ENCODE measurements at places on chromosomes 6 and 20. TPM values are rescaled to one million over a fixed set of nuclear protein-coding genes. Genes with fewer than 3 reads are reported as not detected.

GRCh38 chr6:160110586-160111123, 11.0 kb upstream of the SLC22A1 start:
- DNase-seq = no peak

DNA sequence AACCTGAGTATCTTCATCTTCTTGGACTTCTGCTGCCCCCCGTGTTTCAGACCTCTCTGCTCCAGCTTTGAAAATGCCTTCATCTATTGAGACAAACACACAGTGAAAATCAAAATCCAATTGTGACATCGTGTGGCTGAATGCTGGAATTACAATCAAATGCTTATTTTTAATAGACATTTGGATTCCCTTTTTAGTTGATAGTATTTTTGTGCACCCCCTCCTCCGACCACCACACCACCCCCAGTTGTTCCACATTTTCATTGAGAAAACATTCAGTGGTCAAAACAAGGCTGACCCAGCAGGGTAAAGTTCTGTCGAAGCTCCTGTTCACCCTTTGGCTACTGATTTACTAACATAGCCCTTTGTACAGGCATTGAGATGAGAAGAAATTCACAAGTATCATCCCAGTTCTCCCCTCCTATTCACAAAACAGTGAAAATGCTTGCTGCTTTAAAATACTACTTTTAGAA, 79.0 kb downstream of the NRSN1 start:
- peak; percentile 48 for DNase-seq

Gene ARFRP1
- total RNA-seq = 59.2 TPM

- peak; percentile 36 for DNase-seq
Observed at GRCh38 chr6:92682516-92683398, 736.6 kb downstream of the EPHA7 start.

- DNase-seq = no peak
Observed at GRCh38 chr6:37777272-37777834, 42.2 kb upstream of the ZFAND3 start.

DNA sequence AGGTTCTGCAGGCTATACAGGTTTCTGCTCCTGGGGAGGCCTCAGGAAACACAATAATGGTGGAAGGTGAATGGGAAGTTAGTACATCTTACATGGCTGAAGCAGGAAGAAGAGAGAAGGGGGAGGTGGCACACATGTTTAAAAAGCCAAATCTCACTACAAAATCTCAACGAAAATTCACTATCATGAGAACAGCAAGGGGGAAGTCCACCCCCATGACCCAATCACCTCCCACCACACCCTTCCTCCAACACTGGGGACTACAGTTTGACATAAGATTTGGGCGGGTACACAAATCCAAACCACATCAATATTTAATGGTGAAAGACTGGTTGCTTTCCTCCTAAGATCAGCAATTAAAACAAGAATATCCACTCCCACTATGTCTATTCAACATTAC, 13.8 kb upstream of the POLR1H start:
- DNase-seq = no peak

DNA sequence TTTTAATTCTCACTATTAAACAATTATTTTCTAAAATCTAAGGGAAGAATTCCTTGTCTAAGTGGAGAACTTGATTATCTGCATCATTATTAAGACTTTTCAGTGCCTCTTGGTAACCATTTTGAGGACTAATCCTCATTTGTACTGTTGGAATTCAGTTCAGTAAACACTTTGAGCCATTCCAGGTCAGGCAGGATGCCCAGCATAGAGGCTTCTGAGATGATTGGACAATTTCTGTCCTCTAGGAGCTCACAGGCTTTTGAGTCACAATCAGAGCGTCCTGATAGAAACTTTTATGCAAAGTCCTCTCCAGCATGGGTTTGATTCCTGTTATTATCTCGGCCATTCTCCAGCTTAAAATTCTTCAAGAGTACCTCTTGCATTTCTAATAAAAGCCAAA, 1304.6 kb downstream of the EPHA7 start:
- DNase-seq = no peak

DNA sequence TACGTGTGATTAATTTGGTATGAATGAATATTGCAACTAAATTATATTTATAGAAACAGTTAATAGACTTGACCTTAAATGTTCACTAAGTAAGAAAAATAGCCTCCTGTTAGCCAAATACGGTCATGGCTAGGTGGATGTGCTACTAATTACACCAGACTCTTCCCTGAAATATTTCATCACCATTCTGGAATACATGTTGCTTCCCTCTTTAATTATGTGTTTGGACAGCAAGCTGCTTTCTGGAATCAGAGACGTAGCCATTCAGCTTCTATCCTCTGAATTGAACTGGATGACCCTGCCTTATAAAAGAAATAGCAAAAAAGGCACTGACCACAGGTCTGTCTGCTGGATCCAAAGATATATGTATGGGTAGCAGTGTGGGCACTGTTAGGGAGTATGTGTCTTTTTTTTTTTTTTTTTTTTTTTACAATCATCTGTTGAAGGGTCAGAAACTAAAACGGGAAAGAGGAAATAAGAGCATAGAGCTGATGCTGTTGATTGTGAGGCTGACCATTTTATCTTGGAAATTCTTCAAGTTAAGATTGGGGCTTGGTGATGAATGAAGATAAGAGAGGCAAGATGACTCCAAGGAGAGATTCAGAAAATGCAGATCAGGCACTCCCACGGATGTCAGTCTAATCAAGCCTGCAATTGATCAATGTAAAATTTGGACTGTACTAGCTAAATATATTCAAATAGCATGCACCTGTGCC, 283.2 kb upstream of the HSF2 start:
- no peak for DNase-seq

Gene NKX2-2
- total RNA-seq = not detected

- DNase-seq = peak; percentile 23
Observed at GRCh38 chr6:88989215-88989614, 25.8 kb upstream of the RNGTT start.

Gene LIME1
- total RNA-seq = 3.5 TPM

Gene SLC22A23
- 0.35 TPM for total RNA-seq

DNA sequence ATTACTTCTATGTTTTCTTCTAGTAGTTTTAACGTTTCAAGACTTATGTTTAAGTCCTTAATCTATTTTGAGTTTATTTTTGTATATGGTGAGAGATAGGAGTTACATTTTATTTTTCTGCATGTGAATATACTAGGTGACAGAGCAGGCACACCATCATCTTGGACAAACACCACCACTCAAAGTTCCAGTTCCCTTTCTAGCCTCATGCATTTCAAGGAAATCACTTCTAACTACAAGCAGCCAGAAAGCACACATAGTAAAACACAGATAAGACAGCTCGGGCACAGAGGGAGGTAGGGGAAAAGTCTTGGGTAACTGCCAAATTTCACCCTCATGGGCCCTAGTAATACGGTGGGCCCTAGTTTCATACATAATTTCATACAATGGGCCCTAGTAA, 609.4 kb upstream of the HS3ST5 start:
- no peak for DNase-seq

DNA sequence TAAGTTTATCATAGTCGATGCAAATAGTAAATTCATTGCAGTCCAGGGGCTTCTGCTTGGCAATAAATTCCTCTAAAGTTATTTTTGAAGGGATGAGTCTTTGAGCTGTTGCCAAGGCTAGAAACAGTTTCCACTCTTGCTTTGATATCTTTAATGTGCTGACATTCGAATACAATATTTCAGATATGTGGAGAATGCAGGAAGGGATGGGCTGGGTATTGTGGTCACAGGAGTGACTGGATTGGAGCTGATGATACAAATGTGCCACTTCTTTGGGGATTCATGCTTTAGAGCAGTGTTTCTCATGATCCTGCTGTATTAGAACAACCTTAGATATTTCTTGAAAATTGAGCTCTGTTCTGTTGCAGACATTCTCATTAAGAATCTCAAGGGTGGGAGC, 139.0 kb downstream of the PRDM13 start:
- DNase-seq = no peak

Gene MLN
- total RNA-seq = not detected

GRCh38 chr6:43861212-43861894, 91.3 kb downstream of the VEGFA start:
- peak; percentile 30 for DNase-seq

Gene RSPH4A
- total RNA-seq = not detected

Gene PLN
- total RNA-seq = not detected

Gene ITPR3
- 173 TPM for total RNA-seq

- DNase-seq = no peak
Observed at GRCh38 chr6:40806256-40806864, 219.2 kb upstream of the LRFN2 start.

Gene LPIN3
- 8.5 TPM for total RNA-seq

Gene ECT2L
- total RNA-seq = 0.10 TPM

Gene CRISP2
- 0.10 TPM for total RNA-seq

DNA sequence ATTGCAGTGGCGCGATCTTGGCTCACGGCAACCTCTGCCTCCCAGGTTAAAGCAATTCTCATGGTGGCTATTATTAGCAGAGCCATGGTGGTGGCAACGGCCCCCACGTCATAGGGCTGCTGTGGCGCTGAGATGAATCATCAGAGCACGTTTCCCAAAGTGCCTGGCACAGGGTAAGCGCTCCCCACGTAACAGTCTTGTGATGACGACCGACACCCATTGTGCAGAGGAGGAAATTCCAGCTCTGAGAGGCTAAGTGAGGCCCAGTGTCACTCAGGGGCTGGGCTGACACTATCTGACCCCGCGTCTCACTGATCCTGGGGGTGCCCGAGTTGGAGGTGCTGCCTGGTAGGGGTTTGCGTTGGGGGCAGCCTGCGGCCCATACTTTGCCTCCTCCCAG, 16.2 kb downstream of the SUN5 start:
- no peak for DNase-seq

Gene FAM217A
- not detected for total RNA-seq

DNA sequence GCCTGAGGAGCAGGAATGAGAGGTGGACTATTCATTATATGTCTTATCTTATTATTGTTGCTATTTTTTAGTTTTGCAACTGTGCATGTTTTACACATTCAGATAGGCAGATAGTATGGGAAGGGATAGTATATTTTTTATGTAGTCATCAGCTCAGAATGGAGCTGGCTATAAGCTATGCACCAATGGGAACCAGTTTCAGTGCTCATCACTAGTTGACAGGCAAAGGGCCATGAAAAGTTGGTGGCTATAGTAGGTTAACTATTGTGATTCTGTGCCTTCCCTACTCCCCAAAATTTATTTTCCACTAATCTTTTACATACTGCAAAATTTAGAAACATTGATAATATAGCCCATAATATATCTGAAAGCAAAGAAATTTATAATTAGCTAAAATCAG, 5.3 kb upstream of the UBD start:
- no peak for DNase-seq

GRCh38 chr20:44635877-44636276, 15.6 kb downstream of the ADA start:
- DNase-seq = no peak

Gene RNF39
- total RNA-seq = 0.05 TPM

DNA sequence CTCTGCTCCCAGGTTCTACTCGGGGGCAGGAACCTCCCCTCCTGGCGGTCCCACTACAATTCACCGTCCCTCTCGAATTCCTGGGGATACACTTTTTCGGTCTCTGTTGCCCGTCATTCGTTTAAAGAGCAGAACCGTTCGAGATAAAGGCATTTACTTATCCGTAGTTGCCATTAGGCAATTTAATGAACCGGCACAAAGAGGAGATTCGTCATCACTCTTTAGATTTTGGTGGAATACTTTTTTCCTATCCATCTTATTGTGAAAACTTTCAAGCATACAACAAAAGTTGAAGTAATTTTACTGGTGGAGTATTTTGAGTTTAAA, 1.2 kb upstream of the CD24 start:
- peak; percentile 61 for DNase-seq

- DNase-seq = no peak
Observed at GRCh38 chr6:10314163-10314955, 100.5 kb downstream of the TFAP2A start.

DNA sequence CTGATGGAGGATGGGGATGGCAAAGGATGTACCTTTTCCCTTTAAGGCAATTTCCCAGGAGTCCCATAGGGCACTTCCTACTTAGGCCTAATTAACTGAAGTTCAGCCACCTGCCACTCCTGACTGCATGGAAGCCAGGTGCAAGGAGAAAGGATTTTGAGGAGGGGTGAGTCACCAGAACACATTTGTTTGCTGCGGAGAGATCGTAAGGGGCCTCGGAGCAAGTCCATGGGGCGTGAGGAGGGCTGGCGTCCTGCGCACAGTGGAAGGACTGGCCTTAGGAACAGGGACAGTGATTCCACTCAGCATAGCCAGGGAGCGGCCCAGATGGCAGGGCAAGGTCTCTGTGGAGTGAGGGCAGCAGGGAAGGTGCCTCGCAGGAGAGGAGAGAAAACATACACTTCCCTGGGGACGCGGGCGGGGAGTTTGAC, 11.8 kb upstream of the MAP1LC3A start:
- DNase-seq = no peak

Gene ARFGEF3
- total RNA-seq = 8.7 TPM

Gene VARS1
- 103 TPM for total RNA-seq

GRCh38 chr6:6685249-6686040, 96.9 kb downstream of the LY86 start:
- DNase-seq = peak; percentile 79

Gene B4GALT5
- total RNA-seq = 59.9 TPM

- peak; percentile 46 for DNase-seq
Observed at GRCh38 chr6:53358440-53359094, 9.8 kb upstream of the ELOVL5 start.

Gene SYCP2L
- total RNA-seq = 0.35 TPM

- DNase-seq = no peak
Observed at GRCh38 chr6:617456-618100, 39.3 kb downstream of the HUS1B start.
